NCI-H1694 (cell line): ENCODE measurements at places on chromosomes 13 and 19.

- DNase-seq, result no peak
These were observed 576.2 kb downstream of the UQCRFS1 start for GRCh38 chr19:28636706-28637105.

DNA sequence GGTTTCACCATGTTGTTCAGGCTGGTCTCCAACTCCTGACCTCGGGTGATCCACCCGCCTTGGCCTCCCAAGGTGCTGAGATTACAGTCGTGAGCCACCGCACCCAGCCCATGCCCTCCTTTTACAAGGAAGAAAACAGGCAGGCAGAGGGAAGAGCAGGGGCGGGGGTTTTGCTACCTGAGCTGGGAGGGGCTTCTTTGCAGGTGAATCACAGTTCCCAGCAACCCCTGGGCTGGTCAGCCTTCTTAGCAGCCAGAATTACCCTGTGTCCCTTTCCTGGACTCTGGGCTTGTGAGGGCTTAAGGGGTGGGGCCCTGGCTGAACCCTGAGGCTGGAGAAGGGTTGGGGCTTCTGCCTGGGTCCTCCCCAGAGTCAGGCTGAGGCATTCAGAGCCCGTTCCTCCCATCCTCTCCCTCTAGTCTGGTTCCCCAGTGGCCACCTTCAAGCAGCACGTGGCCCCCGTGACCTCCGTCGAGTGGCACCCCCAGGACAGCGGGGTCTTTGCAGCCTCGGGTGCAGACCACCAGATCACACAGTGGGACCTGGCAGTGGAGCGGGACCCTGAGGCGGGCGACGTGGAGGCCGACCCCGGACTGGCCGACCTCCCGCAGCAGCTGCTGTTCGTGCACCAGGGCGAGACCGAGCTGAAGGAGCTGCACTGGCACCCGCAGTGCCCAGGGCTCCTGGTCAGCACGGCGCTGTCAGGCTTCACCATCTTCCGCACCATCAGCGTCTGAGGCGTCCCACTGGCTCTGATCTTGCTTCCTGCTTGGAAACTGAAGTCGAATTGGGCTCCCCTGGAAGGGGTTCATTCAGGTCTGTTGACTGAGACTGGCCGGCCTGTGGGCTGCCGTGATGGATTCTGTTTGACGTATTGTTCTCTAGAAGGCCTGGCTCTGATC, 2.8 kb upstream of the KCNJ14 start:
- no peak for DNase-seq

- no peak for DNase-seq
These were observed 60.5 kb downstream of the COL4A2 start for GRCh38 chr13:110367620-110368019.

GRCh38 chr13:110116072-110116487, 190.9 kb downstream of the COL4A1 start:
- no peak for DNase-seq

- no peak for DNase-seq
These were observed 1.8 kb downstream of the MAB21L1 start for GRCh38 chr13:35474496-35475211.

- no peak for DNase-seq
These were observed 260.8 kb downstream of the DNAJC15 start for GRCh38 chr13:43284162-43284561.

DNA sequence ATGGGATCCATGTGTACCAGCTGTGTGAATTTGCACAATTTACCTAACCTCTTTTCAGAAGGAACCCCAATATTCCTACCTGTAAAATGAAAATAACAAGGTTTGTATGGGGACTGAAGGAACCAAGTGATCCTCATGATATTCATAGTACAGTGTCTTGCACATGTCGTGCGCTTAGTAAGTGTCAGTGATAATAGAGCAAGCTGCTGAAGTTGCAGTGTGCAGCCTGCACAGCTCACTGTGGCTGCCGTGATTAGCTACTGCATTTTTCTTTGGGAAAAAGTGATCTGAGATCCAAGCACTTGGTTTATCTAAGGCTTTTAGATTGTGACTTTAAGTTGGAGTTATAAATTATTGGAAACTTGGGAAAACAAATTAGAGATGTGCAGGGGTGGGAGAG, 135.9 kb upstream of the FRY start:
- DNase-seq, result no peak

- DNase-seq, result no peak
These were observed 13.2 kb upstream of the UQCR11 start for GRCh38 chr19:1618157-1619093.

- no peak for DNase-seq
These were observed 504.2 kb downstream of the RFC3 start for GRCh38 chr13:34322014-34322742.

DNA sequence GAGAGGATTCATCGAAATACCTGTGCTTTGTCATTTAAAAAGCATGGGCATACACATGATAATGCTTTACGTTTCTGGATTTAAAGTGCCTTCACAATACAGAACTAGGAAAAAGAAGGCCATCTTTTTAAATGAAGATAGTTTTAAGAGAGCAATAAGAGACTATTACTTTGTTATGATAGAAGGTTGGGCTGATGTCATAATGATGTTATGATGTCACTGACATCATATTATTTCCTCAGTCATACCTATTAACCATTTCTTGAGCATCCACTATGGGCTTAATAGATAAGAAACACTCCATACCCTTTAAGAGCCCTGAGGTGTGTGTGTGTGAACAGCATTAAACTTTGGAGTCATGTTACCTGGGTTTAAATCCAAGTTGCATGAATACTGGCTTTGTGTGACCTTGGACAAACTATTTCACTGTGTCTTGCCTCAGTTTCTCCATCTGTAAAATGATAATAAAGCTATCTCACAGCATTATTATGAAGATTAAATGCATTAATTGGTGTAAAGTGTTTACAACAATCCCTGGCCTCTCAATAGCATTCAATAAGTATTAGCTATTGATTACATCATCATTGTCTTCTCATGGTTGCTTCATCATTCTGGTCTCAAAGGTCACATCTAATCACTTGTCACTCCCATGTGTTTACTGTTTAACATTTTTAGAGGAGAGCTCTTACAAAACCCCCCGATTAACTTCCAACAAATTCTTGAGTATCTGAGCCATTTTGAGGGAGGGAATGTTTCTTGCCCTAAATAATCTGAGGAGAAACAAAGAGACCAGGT, 11.1 kb downstream of the ZNF181 start:
- DNase-seq, result no peak

GRCh38 chr13:111534751-111535522, 214.5 kb downstream of the TEX29 start:
- DNase-seq, result no peak

DNA sequence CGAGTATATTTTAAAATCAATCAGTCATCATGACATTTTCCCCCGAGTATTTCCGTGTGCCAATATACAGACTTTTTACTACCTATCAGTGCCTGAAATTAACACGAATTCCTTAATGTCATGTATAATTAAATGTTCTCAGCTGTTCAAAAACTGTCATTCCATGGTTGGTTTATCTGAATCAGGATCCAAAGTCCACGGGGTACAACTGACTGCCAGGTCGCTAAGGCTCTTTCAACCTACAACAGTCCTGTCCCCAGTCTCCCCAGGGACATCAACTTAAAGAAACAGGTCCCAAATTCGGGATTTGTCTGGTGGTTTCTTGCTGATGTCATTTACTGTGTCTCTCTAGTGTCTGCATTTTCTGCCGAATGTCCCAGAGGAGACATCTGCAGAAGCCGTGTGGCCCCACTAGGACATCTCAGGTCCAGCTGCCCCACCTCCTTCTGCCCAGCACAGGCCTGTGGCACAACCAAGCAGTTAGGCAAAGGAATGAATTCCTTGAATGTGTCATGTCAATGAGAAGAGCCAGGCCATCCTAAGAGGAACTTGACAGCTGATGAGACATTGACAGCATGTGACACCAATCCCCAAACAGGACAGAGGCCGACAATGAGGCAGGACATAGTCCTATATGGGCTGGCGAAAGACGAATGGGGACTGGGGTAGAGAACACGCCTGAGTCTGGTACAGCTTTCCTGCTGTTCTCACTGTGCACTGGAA, 109.5 kb downstream of the STK24 start:
- DNase-seq, result no peak

DNA sequence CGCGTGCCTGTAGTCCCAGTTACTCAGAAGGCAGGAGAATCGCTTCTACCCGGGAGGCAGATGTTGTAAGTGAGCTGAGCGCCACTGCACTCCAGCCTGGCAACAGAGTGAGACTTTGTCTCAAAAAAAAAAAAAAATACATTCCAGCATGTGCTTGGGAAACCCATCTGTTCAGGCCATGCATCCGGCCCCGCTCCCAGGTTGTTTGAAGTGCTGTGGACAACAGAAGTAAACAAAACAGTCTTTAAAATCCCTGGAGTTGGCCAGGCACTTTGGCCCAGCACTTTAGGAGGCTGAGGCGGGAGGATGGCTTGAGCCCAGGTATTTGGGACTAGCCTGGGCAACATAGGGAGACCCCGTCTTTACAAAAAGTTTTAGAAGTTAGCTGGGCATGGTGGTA, 3.2 kb upstream of the PTPRS start:
- DNase-seq, result no peak

DNA sequence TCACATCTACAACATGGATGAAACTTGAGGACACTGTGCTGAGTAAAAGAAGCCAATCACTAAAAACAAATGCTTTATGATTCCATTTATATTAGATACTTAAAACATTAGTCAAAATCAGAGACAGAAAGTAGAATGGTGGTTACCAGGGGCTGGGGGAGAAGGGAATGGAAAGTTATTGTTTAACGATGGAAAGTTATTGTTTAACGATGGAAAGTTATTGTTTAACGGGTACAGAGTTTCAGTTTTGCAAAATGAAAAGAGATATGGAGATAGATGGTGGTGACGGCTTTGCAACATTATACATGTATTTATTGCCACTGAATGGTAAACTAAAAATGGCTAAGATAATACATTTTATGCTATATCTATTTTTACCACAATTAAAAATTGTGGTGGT, 160.6 kb downstream of the TUBA3C start:
- DNase-seq, result no peak

DNA sequence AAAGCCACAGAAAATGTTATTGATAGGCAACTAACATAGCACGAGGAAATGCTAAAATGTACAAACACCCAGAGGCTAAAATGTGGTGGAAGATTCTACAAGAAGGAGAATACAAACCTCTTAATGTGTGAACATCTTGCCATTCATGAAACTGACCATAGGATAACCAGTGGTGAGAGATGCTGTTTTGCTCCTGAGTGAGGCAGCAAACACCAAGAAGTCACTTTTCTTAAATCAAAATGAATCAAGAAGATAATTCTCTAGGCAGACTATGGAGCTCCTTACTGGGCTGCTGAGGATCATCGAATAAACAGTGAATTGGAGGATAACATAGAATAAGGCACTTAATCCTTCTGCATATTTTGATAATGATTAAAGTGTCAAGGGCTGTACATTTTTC, 375.4 kb upstream of the SLITRK6 start:
- no peak for DNase-seq

GRCh38 chr19:43700395-43701000, 15.4 kb upstream of the IRGC start:
- no peak for DNase-seq

- no peak for DNase-seq
These were observed 17.7 kb upstream of the FBXO17 start for GRCh38 chr19:38993271-38993670.

- DNase-seq, result no peak
These were observed 34.7 kb upstream of the IRS2 start for GRCh38 chr13:109821103-109821502.

DNA sequence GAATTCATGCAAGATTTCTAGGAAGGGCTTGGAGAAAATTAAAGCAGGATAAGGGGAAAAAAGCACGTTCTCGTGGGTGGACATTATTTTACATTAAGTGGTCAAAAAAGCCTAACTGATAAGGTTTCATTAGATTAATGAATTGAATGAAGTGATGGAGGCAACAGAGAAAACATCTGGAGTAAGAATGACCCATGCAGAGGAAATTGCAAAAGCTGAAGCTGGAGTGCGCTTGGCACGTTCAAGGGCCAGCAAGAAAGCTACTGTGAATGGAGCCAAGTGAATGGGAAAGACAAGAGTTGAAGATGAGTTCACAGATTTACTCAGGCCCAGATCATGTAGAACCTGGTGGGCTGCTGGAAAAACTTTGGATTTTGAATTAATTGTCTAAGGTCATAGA, 777.9 kb downstream of the DACH1 start:
- no peak for DNase-seq

DNA sequence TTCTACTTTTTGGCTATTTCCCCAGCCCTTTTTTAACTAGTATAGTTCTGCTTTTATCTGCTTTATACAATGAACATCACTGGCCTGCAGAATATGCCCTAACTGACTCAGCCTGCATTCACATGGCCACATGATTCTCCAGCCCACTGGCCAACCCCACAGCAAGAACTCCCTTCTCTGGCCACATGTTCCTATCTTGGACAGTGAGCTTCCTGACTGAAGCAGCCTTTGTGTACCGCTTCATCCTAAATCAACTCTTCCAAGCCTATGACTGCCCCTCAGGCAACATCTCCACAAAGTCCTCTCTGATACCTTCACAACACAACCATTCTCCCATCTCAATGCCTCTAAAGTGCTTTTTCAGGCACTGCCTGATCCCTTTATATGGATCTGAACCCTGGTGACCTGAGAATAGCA, 214.1 kb downstream of the COL4A1 start:
- DNase-seq, result no peak

DNA sequence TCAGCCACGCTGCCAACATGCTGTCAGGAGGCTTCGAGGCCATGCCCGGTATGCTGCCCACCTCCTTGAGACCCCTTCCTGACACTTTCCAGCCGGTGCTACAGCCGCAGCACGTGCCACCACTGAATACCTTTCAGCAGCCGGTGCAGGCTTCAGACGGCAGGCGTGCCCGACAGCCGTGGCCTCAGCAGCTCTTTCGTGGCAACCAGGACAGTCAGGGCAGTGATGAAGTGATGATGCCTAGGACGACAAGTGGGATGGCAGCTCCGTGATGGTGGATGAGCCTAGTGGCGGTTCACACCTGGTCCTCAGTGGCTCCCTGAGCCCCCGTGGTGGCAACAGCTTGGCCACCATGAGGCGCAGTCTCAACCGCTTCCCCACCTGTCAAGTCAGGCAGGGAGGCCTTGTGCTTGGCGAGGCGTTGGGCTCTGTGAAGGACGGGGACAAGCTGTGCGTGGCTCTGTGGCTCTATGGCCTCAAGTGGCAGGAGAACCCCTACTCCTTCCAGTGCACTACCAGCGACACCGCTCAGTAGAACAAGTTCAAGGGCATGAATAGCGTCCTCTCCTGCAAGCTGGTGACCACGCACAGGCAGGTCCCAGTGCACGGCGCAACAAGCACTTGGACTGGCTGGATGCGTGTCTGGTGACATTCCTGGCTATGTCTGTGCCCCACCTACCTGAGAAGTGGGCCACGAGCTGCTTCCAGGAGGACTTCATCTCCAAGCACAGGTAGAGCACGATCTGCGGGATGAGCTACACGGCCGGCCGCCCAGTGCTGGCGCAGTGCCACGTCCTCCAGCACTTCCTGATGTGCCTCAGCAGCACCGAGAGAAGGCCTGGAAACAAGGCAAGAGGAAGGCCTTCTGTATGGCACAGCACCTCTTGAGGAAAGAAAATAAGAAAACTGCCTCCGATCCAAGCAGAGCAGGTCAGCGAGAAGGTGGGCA, 18.2 kb upstream of the ZNF14 start:
- DNase-seq, result no peak
